ENCODE measurements at places on chromosomes 12 and 14.
A peak's percentile ranks its signal among the peaks of the same experiment; 100 is the strongest.

DNA sequence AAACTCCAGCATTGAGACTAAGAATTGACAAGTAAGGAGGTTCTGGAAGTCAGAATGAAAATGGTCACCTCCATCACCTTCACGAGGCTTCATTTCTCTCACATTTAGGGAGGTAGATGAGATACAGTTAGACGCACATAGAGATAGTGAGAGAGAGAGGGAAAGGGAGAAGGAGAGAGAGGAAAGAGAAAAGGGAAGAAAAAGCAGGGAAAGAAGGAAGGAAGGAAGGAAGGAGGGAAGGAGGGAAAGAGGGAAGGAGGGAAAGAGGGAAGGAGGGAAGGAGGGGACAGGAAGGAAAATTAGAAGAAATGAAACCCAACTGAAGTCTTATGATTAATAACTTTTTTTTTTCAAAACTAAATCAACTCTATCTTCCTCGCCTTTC, 10.7 kb upstream of the FOXG1 start:
- no peak for DNase-seq

GRCh38 chr12:80590085-80590484, 117.3 kb upstream of the MYF6 start:
- DNase-seq: no peak

DNA sequence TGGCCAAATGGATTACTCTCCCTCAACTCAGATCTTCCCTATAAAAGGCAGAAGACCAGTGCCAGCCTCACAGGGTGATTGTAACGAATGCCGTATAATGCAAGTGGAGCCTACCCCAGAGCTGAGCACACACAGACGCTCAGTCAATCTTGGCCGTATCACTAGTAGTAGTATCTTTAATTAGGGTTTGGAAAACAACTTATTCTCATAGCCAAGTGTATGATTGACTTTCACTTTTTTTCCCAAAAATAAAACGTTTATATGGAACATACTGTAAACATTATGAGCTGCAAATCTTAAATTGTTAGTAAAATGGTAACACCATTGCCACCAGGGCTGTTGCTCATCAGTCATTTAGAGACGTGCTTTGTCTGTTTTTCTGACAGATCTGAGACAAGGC, 30.4 kb downstream of the PLEKHG7 start:
- no peak for DNase-seq

DNA sequence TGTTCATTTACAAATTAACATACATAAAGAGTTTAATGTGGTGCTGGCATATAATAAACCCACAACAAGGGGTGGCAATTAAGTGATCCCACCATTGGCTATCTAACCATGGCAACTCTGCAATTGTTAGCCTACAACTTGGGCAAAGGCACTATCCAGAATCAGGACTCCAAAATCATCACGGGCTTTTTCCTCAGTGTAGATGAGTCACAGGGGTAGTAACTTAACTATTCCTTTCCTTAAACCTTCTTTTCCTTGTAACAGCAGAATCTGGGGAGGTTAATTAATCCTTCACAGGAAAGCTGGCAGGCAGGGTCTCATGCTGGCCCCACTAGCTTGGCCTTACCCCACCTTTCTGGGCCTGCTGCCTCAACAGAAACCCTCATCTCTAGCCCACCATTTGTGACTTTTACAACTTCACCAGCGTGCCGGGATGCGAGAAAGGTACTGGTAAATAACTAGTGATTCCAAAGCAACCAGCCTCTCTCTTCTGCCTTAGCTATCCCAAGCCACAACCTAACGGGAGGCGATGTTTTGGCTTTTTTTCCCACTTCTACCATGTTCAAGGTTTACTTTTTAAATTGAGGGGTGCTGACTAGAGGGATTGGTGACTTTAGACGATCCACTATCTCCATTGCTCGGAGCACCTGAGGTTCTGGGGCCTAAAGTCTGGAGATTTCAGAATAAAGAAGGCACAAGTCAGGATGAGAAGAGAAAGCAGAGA, 744 bp downstream of the ATP5MC2 start:
- no peak for DNase-seq

DNA sequence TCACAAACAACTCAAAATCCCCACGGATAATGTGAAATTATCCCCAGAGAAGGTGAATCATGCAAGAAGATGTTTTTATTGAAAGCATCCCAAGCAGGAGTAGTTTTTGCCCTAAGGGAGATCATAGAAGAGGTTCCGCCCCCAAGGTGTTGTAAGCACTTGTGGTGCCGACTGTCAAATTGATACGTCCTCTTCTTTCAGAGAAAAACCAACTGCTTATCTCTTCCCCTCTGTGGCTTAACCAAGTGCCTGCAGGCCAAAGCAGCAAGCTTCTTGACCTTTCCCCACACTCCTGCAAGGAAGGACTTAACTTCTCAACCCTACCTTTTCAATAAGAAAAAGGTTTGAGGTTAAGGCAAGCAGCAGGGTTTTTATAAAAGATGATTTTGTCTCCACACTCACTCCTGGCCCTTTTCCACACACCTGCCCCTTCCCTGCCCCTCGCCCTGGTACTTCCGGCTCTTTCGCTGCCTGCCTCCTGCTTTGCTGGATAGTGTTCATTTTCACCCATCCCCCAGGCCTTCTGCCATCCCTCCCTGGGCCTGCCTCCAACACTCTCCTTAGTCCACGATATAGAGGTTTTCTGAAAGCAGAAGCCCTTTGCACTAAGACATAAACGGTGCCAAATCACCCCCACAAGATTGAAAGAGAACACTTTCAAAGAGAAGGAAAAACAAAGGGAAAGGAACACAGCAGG, 114.5 kb downstream of the EGLN3 start:
- DNase-seq: peak; percentile 35

DNA sequence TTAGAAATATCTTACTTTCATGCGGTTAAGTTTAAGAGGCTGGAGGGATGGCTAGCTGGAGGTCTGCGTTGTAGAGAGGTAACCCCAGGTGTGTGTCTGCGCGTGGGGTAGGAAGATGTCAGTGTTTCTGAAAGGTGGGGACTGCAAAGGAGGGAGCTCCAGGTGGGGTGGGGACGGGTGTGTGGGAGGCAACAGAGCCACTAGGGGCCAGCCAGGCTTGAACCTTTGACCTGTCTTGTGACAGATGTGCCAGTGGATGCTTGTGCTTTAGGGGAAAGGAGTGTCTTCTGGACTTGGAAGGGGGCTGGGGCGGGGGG, 841 bp downstream of the GLI1 start:
- no peak for DNase-seq

- no peak for DNase-seq
Measured at GRCh38 chr14:78486081-78486480, 315.9 kb downstream of the NRXN3 start.

GRCh38 chr14:58944343-58944967, 244.0 kb upstream of the DAAM1 start:
- no peak for DNase-seq

Measured in umbilical cord (tissue), 2 donors.